ENCODE measurements at places on chromosomes 16 and 17.
A peak's percentile ranks its signal among the peaks of the same experiment; 100 is the strongest.

GRCh38 chr17:45992175-45992574 is 6.9 kb upstream of the STH start:
- DNase-seq, result no peak

DNA sequence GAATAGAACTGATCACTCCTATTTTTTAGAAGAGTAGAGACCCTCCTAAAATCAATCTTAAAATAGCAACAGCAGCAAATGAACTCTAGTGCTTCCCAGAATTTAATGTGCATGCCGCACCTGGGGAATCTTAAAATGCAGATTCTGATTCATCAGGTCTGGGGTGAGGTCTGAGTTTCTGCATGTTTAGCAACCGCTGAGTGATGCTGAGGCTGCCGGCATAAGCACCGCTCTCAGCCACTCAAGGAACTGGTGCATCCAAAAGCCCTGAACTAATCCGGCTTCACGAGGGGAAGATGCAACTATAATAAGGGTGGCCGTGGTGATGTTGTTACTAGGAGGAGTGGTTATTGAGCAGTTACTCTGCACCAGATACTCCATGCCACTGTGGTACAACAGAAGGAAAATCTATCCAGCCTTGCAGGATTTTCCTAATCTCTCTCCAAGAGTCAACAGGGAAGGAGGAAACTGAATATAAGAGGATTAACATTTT is 19.7 kb downstream of the SDK2 start:
- no peak for DNase-seq

- DNase-seq, result peak; percentile 51
Measured at GRCh38 chr17:75124041-75124818, 7.3 kb downstream of the NT5C start.

DNA sequence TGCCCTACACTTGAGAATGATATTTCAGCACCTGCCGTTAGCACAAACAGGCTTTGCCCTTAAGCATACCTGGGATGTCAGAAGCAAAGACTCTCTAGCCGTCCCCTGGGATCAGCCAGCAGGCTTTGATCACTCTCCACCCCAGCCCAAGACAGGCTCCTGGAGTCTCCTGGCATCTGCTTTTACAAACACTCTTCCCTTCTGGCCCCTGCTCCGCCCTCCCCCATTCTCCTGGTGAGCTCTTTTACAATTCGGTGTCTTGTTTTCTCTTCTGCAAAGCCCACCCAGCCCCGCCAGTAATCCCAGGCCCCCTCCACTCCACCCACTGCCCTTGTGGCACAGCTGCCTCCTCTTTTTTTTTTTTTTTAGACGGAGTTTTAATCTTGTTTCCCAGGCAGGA is 50.4 kb downstream of the KATNIP start:
- no peak for DNase-seq

DNA sequence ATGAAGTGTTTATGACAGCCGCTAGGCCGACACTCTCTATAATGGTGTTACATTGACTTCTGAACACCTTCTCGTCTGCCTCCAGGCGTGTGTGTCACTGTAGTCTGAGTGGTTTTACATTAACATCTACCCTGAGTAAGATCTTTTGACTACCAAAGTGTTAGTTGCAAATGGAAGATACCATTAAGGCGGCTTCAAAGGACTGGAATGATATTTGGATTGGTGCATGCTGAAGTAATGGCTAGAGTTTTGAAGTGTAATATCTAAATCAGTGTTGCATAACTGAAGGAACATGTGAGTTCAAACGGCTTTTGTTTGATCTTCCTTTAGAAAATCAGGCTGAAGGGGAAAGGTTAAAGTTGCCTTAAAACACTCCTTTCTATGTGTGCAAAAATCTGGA is 52.2 kb downstream of the BCAS3 start:
- DNase-seq, result no peak

- no peak for DNase-seq
Measured at GRCh38 chr16:77564791-77565390, 130.1 kb upstream of the ADAMTS18 start.

DNA sequence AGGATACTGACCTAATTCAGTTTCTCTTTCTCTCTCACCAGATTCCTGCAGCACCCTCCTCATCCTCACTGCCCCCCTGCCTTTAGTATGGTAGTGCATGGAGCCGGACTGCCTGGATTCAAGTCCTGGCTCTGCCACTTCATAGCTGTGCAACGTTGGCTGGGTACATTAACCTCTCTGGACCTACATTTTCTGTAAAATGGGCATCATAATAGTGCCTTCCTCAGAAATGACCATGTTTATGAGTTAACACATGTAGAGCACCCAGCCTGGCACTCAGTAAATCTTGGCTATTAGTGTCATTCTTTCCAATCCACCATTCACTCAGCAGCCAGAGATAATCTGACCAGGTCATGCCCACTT is 7.3 kb downstream of the UNC119 start:
- DNase-seq, result no peak

DNA sequence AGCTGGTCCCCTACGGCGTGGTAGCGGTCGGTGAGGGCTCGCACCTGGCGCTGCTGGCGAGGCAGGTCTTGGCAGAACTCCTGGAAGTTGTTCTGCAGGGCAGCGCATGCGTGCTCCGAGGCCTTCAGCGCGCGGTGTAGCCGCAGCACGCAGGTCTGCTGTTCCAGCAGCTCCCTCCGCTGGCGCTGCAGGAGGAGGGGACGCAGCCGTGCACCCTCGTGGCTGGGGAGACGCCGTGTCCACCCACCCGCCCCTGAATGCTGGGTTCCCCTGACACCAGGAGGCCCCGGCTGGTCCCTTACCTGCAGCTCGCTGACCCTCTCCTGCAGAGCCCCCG is 12.2 kb downstream of the EVPL start:
- DNase-seq, result no peak
